NCI-H524 (cell line): ENCODE measurements at places on chromosomes 1 and 21.

GRCh38 chr1:9759939-9760338, 63.8 kb downstream of the CLSTN1 start:
- DNase-seq = no peak

DNA sequence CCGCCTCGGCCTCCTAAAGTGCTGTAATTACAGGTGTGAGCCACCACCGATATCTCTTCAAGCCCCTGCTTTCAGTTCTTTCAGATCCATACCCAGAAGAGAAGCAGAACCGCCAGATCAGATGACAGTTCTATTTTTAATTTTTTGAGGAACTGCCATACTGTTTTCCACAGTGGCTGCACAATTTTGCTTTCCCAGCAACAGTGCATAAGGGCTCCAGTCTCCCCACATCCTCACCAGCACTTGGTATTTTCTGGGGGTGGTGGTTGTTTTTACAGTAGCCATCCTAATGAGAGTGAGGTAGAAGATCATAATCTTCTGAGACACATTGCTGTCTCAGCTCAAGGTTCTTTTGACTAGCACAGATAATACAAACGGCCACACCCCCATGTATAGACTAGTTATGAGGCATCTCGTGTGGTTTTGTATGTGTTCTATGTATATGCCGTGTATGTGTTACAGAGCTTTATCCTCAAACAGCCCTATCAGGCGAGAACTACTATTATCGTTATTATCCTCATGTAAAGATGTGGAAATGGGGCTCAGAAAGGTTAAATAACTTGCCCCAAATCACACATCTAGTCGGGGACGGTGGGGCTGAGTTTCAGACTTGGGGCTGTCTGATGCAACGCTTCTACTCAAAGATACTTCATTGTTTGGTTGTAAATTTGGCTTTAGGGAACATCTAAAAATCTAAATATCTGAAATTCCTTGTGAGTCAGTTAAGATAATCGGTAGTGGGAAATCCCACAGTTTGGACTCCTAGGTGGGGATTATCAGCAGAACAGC, 12.0 kb downstream of the FHAD1 start:
- no peak for DNase-seq

- no peak for DNase-seq
Observed at GRCh38 chr1:198775606-198776005, 136.8 kb downstream of the PTPRC start.

GRCh38 chr21:42434884-42435283, 31.2 kb downstream of the UBASH3A start:
- DNase-seq = no peak

DNA sequence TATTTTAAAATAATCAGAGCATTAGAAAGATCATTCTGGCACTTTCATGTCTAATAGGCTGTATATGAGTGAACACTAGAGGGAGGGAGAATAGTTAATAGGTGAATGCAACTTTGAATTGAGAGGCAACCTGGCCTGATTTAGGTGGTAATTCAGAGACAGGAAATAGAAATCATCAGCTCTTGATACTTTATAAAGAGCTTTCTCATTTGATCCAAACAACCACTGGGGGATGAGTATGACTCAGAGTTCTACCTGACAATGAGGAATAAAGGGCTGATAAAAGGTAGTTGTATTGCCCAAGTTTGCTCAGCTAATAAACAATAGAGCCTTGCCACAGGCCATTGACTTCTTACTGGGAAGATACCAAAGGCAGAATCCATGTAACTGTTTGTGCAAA, 5.2 kb upstream of the FAM89A start:
- DNase-seq = no peak

- DNase-seq = no peak
Observed at GRCh38 chr1:156643049-156643777, 1.3 kb downstream of the BCAN start.

DNA sequence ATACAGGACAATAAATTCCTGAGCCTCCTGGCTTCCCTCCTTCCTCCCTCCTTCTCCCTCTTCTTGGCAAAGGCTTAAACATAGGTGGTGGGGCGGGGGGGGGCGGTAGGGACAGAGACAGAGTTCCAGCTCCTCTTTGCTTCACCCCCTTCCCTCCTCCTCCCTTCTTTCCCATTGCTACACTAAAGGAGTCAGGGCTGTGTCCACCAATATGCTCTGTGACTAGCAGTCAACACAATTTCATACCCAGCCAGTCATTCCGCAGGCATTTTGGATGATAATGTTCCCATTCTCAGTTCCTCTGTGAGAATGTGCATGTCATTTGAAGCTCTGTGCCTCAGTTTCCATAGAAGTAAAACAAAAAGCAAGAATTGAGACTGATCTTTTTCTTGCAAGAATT, 1.7 kb downstream of the LMOD1 start:
- no peak for DNase-seq

DNA sequence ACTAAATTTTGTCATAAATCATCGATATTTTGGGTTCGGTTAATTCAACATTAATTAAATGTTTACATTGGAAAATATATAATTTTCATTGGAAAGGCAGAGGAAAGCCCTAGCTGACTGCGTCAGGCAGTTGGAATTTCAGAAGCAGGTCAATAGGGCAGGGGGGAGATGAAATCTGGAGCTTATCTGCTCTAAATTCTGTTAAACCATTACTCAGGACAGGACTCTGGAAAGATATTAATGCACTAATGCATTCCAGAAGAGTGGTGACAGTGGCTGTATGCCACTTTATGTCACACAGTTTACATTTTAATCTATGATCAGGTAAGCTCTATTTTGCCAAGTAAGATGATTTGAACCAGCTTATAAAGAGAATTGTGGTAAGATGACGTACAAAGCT, 153.0 kb upstream of the B3GALT2 start:
- no peak for DNase-seq

- peak; percentile 97 for DNase-seq
Observed at GRCh38 chr1:205521686-205522085, 17.2 kb downstream of the CDK18 start.

DNA sequence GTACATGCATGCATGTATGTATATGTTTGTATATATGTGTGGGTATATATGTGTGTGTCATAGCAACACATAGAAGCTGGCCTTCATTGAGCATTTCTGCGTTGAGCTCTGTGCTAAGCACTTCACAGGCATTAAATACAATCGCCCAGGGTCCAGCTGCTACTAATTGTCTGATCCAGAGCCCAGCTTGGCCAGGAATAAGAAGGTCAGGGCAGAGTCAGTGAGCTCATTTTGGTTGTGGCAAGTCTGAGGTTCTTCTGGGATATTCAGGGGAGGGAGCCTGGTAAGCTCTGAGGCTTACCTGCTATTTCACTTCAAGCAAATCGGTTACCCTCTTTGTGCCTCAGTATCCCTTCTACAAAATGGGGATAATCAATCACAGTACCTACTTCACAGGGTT, 59.6 kb downstream of the FOXO6 start:
- peak; percentile 78 for DNase-seq

GRCh38 chr1:96772972-96773371, 51.4 kb downstream of the PTBP2 start:
- DNase-seq = no peak

DNA sequence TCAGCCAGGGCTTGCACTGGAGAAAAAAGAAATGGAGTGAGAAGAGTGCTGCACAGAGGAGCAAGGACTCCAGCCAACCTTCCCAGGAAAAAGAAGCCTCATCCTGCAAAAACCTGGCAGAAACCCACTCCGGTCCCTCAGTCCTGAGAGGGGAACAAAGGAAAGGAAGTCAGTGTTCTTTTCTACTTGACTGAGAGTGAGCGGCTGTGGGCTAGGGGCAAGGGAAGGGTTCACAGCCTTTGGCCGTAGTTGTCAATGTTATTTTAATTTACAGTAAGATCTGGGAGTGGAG, 8.9 kb upstream of the GOLT1A start:
- no peak for DNase-seq

GRCh38 chr1:64235181-64235580, 31.8 kb downstream of the UBE2U start:
- DNase-seq = no peak

- DNase-seq = no peak
Observed at GRCh38 chr1:232554409-232554808, 75.5 kb downstream of the SIPA1L2 start.

DNA sequence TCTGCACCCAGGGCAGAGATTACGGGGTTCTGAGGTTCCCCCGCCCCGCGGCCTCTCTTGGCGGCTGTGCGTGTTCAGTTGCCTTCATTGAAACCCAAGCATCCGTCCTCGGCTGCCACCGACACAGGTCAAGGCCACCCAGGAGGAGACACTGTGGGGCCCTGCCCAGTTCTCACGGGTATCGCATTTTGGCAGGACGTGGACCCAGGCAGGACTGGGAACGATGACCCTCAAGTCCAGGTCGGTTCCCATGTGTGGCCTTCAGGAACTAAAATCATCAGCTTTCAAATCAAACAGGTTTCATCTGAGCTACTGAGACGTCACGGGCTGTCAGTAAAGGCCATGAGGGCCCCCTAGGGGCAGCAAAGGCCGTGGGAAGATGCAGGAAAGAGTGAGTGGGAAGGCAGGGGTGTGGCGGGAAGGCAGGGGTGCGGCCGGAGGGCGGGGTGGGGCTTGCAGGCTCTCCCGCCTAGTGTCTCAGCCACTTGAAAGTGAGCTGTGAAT, 7.0 kb upstream of the C1orf174 start:
- peak; percentile 13 for DNase-seq

DNA sequence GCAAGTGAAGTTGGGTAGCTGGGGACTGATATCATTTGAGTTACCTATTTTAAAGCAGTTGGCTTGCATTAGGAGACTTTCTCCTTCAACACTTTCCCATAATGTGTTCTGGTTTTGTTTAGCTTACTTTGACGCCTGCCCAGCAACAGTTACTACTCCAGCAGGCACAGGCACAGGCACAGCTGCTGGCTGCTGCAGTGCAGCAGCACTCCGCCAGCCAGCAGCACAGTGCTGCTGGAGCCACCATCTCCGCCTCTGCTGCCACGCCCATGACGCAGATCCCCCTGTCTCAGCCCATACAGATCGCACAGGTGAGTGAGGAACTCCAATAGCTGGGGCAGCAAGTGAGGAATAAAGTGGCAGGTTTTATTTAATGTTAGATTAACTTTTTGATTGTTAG, 144.3 kb downstream of the CD247 start:
- DNase-seq = no peak

DNA sequence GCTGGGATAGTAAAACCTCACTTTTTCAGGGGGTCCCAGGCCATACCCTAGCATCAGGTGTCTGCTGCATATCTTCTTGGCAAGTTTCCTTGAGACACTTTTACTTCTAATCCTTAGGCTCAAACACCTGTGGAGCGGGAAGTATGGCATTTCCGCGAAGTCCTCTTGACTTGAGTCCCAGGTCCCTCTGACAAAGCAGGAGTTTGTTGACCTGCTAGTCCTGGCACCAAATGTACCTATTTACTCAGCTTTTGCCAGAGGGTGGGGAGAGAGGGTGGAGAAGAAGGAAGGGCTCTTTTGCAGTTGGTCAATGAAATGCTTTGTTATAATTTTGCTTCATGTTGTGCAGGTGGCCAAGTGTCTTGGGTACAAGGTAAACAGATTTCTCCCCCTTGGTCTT, 59.7 kb downstream of the CLIC6 start:
- no peak for DNase-seq

GRCh38 chr1:150268340-150268704, 494 bp downstream of the APH1A start:
- no peak for DNase-seq
